Suppressor macrophage treated with lipopolysaccharide for 4 hours (primary cell): ENCODE measurements at places on chromosomes 1 and 21.

DNA sequence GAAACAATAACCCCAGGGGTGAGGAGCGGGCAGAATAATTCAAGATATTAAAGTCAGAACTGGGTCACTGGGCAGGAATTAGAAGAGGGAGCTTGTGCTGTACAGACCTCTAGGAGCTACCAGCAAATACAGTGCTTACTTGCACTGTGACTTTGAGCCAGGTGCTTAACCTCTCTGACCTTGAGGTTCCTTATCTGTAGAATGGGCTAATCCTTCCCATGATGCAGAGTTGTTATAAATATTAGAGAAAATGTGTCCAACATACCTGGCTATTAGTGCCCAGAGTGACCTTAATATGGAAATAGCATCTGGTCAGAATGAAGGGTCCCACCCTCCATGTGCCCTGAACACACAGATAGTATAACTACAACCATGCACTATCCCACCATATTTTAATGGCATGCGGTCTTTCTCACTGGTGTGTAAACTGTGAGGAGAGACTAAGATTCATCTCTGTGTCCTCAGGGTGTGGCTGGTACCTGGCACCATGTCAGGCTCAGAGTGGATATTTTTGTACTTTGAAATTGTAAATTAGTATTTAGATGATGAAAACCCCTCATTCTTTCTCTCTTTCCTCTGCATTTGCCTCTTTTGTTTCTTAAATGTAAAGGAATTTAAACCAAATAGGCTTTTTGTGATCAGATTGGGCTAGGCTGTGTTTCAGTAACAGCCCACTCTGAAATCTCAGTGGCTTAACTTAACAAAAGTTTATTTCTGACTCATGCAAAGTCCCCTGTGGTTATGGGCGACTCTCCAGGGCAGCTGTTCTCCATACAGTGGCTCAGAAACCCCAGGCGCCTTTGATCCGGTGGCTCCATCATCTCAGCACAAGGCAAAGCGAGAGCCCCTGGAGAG is 60.0 kb upstream of the ROR1 start:
- DNase-seq = no peak

GRCh38 chr1:168979276-168979675 is 127.2 kb upstream of the ATP1B1 start:
- DNase-seq = peak; percentile 74

DNA sequence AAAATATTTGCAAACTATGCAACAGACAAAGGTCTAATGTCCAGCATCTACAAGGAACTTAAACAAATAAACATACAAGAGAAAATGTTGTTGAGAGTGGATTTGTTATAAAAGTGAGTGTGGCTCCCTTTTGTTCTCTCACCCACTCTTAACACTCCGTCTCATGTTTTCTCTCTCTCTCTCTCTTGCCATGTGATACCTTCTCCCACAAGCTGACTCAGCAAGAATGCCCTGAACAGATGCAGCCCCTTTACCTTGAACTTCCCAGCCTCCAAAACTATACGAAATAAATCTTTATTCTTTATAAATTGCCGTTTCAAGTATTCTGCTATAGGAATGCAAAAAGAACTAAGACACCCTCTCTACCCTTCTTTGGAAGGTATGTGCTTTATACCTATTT is 234.1 kb downstream of the ADGRL2 start:
- DNase-seq = no peak

DNA sequence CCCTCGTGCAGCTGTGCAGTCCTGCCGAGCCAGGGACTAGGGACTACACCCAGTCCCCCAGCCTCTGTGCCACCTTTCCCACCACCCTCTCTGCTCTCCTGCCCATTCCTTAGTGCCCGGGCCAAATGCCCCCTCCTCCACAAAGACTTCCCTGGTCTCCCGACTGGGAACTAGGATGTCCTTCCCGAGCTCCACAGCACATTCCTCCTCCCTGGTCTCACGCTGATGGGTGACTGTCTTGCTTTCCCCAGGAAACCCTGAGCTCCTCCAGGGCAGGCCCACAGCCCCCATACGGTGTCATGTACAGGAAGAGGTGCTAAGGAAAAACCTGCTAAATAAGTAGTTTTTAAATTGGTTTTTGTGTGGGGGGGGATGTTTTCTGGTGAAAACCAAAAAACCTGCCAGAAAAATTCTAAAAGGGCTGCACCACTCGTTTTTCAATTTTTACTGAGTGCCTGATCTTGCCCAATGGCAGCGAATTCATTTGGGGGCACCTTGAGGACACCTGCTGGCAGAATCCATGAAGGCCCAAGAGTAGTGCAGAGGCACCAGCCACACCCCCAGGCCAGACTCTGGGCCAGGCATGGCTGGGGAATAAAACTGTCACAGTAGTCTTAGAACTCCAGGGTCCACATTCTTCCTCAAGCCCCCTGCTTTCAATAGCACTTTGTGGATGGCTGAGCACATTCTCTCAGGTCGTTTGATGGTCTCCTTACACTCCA is 50.4 kb downstream of the GLIS1 start:
- no peak for DNase-seq

GRCh38 chr21:28213261-28213660 is 779.4 kb downstream of the LTN1 start:
- no peak for DNase-seq

- peak; percentile 83 for DNase-seq
Observed at GRCh38 chr21:34510148-34511142, 1.6 kb downstream of the KCNE1 start.

DNA sequence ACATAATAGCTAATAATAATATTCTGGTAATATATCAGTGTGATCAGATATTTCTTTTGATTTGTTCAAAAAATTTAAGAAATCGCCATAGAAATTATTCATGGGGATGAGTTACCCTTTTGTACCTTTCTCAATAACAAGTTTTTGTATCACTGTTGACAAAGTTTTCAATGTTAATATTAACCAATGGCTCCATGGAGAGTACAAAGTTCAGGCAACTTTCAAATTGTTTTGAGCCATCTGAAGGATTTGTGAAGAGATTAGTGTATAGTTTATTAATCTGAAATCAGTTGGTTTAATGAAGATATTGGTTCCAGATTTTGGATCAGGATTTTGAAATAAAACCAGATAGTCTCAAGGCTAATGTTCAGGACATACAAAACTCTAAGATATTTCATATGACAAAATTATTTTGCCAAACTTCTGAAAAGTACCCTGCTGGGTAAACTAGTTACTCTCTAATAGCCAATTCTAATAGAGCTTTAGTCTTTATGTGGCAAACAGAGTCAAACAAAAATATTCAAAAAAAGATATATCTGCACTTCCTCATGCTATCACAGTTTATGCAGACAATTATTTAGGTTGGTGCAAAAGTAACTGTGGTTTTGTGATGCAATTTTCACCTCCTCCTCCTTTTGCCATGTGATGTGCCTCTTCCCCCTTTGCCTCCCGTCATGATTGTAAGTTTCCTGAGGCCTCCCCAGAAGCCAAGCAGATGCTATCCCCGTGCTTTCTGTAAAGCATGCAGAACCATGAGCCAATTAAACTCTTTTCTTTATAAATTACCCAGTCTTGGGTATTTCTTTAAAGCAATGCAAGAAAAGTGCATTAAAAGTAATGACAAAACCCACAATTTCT is 1105.0 kb downstream of the PLA2G4A start:
- no peak for DNase-seq

- no peak for DNase-seq
Observed at GRCh38 chr1:51265618-51266017, 29.5 kb downstream of the RNF11 start.

GRCh38 chr1:30522031-30523004 is 201.1 kb downstream of the MATN1 start:
- no peak for DNase-seq

DNA sequence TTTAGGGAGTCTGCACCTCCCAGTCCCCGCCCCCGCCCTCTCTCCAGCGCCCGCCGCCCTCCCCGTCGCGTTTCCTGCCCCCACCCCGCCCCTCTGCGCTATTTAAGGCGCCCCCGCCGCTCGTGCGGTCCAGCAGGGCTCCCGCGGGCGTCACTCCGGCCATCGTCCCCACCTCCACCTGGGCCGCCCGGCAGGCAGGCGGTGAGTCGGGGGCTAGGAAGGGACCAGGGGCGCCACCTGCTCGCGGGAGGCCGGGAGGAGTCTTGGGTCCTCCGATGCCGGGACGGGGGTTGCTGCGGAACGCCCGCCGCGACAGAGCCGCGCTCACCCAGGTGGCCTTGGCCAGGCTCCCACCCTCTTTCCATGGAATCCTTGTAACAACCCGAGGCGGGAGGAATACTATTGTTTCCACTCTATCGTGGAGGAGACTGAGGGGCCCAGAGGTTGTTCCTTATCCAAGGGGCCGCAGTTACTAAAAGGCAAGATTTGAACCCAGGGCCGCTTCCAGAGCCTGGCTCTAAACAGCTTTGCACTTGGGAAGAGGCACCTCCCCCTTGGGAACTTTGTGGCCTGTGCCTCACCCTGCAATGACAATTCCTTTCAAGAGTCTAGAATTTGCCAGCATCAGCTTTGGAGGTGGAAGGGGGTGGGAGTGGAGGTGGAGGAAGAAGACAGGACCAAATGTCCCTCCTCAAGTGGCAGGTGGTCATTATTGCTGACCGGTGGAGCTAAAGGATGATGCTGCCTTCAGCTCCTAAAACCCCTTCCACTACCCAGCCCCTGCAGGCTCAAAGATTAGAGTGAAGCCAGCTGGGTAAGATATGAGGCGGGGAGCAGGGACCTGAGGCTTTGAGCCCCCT is at the start of gene GJA4:
Gene GJA4 (plus strand): TSS at position 132 of the 860 bp plus-strand sequence. CDS start 1,215 bp downstream, outside the sequence.
- no peak for DNase-seq

GRCh38 chr1:68363339-68363738 is 86.4 kb downstream of the RPE65 start:
- DNase-seq = no peak

DNA sequence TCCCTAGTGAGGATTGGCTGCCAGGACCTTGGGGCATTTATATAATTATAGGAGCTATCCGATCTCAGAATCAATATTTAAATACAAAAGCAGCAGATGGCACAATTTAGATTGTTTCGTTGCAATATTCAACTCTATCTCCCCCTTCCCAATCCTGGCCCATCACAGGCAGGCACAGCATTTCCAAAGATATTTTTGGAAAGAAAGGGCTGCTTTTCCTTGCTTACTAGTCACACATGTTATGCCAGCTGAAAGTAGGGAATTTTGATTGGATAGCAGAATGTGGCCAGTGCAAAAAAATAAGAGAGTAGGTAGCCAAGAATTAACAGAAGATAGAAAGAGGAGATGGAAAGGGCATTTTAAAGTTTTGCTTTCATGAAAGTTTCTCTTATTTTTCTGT is 37.9 kb downstream of the IL12RB2 start:
- DNase-seq = no peak

DNA sequence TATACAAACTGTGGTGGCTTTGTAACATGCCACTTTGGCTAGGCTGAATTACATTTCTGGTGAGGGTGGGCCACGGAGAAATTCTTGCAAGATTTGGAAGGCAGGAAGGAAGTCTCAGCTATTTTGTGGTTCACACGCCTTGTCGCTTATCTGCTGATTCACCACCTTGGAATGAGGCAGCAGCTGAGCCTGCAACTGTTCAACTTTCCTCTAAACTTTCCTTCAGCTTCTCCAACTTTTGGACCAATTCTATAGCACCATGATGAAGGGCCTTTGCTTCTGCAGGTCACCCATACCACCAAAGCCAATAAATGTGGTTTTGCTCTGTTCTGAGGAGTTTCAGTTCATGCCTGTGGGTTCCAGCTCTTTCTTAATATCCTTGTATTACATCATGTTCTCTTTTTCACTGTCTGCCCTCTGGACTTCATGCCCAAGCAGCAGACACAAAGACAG is 337.6 kb upstream of the SNX7 start:
- DNase-seq = peak; percentile 74

GRCh38 chr1:235342039-235342438 is 13.7 kb downstream of the GGPS1 start:
- no peak for DNase-seq

DNA sequence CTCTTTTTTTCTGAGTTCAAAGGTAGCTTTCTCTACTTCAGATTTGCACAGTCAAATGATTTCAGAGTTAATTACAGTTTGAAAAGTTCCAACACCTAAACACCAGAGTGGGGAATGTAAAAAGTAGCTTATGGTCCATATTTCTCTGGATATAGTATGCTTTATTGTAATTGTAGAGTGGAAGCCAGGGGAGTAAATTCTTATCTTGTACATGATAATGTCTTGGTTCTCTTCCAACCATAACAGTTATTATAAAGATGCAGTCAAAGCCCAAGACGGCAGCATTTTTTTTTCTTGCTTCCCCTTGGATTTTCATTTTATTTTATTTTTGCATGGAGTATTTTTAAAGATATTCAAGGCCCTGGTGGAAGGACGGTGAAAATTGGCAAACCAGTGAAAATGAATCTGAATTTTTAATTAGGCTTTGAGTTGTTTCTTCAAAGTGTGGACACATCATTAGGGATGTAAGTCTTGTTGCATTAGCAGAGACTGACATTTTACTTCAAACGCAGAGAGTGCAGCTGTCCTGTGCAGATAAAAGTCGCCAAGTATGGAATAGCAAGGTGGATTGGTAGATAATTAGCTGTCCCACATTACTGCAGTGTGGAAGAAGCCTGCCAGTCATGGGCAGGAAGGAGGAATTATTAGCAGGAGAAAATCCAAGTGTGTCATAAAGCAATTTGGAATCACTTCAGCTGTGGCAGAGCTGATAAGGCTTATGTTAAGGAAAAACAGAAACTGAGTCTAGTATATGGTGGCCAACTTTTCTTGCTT is 11.3 kb downstream of the CACHD1 start:
- DNase-seq = no peak

- DNase-seq = no peak
Observed at GRCh38 chr1:222543817-222544216, 4.1 kb downstream of the HHIPL2 start.

GRCh38 chr1:7389906-7390603 is 381.0 kb upstream of the VAMP3 start:
- DNase-seq = no peak

DNA sequence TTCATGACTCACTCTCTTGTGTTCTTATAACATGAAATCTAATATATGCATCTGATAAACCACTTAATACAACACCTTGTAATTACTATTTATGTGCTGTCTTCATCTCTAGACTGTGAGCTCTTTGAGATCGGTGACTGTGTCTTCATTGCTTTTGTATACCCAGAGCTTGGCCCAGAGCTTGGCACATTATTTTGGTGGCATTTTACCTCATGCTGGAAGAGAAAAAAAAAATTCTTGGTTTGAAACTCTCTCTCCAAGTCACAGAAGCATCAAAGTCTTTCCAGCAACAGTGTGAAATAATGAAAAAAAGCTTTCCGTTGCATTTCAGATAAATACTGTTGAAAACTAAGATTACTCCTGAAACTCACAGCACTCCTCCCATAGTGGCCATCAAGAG is 451.6 kb downstream of the NUF2 start:
- no peak for DNase-seq

DNA sequence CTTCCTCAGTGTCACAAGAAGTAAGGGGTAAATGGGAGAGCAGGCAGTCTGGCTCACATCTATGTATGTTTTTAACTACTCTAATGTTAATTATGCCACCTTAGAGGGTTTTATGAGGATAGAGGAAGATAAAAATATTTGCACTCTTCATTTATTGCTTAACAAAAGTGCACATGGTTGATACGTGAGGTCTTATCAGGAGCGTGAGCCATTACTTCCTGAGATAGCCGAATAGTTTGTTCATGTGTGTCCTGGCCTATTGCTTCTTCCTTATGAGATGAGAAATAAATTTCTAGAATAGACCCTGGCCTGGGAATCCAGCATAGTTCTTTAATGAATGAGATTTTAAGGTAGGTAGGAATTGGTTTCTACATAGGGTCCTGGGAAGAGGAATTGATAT is 471.1 kb upstream of the B3GALT2 start:
- no peak for DNase-seq

- no peak for DNase-seq
Observed at GRCh38 chr1:65470766-65471165, 50.3 kb downstream of the LEPR start.

GRCh38 chr21:16533692-16534407 is 804.1 kb downstream of the USP25 start:
- DNase-seq = no peak
